ENCODE measurements at places on chromosomes 5 and 9.

- no peak for DNase-seq
Observed at GRCh38 chr9:72863456-72864094, 89.3 kb downstream of the ALDH1A1 start.

DNA sequence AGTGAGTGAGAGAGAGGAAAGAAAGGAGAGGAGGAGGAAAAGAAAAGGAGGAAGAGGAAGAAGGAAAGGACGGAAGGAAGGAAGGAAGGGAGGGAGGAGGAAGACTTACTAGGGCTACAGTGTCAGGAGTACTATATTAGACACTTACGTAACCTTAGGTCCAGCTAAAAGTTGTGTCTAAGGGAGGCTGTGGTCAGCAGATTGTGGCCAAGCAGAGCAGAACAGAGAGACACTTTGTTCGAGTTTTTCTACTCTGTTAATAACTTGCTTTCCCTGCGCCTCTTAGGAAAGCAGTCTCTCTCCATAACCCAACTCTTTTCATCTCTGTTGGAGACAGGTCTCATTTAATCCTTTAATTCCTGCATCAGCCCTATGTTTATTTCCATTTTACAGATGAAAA, 138.9 kb downstream of the KCNN2 start:
- DNase-seq, result no peak

GRCh38 chr9:16039218-16039987, 486.6 kb downstream of the CCDC171 start:
- DNase-seq, result no peak

DNA sequence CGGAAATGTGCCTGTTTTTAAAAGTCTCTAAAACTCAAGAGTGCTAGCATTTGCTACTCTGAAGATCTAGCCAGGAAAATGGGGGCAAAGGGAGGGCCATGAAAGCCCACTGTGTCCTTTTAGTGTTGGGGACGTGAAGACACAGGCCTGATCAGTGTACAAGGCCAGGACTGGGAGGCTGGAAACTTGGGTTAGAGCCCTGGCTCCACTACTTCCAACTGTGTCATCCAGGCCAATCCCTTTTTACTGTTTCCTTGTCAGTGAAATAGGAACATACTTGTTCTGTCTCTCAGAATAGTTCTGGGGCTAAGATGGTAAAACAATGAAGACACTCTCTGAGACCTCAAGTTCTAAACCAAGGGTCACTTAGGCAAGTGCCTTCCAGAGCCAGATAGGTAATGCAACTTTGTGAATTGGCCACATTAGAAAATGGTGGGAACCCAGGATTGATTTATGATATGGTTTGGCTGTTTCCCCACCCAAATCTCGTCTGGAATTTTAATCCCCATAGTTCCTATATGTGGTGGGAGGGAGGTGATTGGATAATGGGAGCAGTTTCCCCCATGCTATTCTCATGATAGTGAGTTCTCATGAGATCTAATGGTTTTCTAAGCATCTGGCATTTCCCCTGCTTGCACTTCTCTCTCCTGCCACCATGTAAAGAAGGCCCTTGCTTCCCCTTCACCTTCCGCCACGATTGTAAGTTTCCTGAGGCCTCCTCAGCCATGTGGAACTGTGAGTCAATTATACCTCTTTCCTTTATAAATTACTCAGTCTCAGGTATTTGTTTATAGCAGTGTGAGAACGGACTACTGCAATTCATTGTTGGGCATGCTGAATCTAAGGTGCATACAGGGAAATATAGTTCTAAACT, 30.4 kb upstream of the B4GALT1 start:
- DNase-seq, result no peak

DNA sequence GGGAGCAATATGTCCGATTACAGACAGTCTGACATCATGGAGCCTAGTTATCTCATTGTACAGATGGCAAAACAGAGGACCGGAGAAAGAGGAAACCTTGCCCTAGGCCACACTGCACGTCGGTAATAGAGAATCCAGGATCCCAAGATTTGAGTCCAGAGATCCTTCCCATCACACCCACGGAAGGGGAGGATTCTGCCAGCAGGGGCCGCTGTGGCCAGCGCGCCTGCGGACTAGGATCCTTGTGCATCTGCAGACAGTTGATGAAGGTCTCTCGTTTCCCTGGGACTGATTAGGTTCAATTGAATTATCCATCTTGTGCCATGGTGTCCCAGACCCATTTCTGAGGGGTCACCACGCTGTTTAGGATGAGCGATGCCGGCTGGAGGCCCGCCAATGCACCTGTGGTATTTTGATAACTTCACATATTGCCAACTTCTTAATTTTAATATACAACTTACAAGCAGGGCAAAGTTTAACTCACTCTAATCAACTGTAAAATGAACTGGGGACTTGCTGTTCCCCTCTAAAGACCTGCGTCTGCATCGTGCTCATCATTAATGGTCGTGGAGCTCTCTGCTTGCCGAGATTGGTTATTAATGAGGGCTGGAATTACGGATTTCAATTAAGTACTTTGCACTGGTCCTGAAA, 592.7 kb upstream of the BRINP1 start:
- no peak for DNase-seq

DNA sequence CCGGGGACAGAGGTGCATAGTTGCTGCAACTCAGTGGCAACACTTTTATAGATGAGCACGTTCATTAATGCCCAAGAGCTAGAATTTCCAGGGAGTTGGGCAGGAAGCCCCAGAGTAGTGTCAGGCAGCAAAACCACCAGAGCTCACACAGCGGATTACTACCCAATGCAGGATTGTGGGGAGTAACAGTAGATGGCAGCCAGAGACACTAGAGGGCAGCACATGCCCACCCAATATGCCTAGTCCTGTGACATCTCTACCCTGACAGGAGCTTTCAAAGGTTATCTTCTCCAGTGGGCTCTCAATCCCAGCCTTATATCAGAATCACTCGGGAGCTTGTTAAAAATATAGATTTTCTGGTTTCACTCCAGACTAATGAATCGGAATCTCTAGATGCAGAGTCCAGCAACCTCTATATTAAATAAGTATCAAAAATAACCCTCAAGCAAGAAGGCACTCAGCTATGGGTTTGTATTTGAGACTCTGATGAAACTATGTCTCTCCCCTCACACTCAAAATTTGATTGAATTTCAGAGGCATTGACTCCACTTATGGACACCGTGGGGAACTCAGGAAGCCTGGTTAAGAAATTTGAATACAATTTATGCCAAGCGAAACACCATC, 58.4 kb upstream of the PHF24 start:
- peak; percentile 49 for DNase-seq

- DNase-seq, result no peak
Observed at GRCh38 chr5:170289764-170290163, 7.8 kb downstream of the LCP2 start.

GRCh38 chr9:3848445-3849114, 322.8 kb upstream of the RFX3 start:
- DNase-seq, result no peak

DNA sequence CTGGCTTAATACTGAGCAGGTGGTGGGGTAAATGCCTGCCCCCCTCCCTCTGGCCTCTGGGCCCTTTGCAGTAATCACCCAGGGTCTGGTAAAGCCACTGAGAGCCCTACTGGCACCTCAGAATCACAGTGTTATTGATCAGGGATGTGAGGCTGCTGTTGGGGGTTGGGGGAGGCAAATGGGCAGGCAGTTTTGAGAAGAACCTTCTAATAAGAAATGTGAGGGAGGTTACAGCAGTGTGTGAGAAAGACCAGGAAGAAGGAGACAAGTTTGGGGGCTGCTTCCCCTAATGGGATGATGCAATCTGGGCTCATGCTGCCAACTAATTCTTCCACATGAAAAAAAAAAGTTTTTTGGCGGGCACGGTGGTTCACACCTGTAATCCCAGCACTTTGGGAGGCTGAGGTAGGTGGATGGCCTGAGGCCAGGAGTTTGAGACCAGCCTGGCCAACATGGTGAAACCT, 3.1 kb upstream of the B4GALT7 start:
- DNase-seq, result no peak

DNA sequence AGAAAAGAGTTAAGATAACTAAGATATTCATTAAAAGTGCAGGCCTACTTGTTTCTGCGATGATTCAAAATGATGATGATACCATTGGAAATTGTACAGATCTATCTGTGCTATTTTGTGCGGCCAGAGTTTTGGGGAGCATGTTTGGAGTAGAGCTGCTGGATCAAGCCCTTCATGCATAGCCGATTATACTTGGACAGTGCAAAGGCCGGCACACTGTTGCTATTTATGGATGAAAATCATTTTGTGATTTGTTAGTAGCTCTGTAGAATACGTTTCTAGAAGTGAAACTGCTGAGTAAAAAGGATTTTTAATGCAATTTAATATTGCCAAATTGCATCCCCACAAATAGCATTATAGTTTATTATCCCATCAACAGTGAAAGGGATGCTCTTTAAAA, 82.1 kb upstream of the NMUR2 start:
- no peak for DNase-seq

DNA sequence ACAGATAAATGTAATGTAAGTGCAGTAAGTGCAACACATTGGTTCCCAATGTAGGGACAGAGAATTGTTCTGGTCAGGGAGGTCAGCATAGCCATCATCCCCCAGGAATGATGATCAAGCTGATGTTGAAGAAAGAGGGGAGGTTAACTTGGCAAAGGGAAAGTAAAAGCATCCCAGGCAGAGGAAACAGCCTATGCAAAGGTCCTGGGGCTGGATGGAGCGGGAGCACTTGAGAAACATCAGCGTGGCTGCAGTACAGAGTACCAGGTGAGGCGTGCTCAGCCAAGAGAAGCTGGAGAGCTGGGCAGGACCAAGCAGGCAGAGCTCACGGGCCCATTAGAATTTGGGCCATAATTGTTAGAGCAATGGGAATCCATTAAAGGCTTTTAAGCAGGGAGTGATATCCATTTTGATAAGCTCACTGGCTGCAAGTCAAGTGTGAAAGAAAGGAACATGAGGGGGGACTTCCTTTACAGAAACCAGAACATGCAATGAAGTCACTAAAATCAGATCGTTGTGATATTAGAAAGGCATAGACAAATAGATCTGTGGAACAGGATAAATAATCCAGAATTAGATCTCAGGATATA, 50.1 kb upstream of the HAND1 start:
- no peak for DNase-seq

GRCh38 chr9:133141833-133142595, 21.0 kb upstream of the RALGDS start:
- no peak for DNase-seq

DNA sequence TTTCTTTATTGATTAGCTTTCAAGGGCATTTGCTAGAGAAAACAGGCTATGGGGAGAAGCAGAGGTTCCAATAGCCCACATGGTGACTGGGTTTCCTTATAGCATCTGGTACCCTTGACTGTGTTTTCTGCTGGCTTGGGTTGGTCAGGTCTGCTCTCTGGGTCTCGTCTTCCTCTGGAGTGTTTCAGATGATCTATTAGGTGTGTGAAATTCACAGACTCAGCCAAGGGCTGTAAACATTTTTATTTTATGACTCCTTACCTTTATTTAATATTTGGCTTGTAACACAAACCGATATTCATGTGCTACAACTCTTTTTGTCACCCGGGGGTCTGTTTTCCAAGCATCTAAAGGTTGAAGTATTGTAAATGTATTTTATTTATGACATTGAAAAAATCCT, 338.9 kb downstream of the GADD45G start:
- DNase-seq, result no peak

DNA sequence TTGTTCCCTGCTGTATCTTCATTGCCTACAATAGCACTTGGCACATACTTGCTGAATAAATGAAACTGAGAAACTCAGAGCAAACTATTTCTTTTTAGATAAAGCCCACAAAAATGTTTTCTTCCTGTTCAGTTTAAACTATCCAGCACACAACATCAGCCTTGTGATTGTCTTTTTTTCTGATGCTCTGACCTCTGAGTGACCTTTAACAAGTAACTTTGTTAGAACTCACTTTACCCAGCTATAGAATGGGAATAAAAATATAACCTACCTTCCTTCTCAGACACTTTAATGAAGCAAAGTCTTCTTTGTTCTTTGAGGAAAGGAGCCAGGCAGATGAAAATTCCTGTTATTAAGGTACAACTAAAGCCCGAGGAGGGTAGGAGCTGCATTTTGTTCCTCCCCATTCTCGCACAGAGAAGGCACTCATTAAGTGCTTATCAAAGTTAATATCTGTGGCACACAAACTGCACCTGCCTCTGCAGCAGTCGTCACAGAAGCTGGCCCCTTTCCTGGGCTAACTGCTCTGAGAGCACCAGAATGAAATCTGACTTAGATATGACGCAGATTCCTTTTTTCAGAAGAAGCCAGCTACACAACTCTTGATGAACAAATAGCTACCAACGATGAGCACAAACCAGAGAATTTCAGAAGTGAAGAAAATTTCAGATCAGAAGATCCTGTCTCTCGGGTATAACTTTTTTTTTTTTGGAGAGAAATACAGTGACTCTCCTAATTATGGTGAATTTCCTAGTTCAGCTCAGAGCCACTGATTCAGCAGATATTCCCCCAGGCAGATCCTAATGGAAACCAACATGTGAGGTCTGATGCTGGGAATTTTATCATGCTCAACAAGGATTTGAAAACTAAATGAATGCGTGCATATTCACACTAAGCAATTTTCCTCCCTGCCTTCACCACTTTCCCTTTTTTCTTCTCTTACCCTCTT, 31.0 kb upstream of the NR3C1 start:
- DNase-seq, result no peak

- no peak for DNase-seq
Observed at GRCh38 chr9:1490341-1491232, 440.4 kb downstream of the DMRT2 start.

DNA sequence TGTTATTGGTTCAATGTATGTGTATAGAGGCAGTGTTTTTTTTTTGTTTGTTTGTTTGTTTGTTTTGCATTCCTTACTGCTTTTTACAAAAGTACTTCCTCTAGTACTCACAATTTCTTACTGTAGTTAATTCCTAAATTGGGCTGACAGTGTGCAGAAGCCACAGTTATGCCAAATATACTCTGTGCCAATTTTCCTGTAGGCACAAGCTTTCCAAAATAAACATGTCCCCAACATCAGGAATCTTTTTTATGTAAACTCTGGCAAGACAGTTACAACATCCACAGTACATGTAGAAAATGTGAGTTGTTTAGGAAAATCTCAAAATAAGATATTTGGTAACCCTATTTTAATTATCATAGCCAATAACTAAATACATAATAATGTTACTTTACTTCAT, 161.6 kb upstream of the TSLP start:
- no peak for DNase-seq

DNA sequence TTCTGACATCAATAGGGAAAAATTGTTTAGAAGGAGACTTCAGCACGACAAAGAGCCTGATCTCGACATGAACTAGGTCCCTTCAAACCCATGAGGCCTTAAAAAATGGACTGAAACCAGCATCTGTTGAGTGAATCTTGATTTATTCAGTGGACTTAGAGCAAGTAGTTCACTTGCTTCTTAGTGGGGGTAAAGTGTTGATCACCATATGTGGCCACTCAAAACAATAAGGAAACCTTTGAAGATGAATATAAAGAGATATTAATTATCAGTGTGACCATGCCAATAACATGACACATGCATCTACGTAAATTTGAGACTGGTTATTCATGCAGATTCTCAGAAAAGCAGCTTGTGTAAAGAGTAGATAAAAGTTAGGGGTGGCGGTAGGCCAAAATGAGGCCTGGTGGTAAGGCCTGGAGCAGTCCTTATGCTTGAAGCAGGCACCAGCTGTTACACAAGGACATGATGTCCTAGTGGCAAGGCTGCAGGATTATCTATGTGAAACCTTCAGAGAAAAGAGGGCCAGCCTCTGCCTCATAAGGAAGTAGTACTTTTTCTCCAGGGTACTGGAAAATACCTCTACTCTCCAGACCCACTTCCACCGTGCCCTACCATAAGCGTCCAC, 61.3 kb downstream of the S1PR3 start:
- no peak for DNase-seq

All from GM18507 (cell line).